ENCODE measurements at places on chromosomes 11 and 22.

GRCh38 chr11:74683941-74684481 lies 47.2 kb downstream of the CHRDL2 start:
- DNase-seq = no peak

DNA sequence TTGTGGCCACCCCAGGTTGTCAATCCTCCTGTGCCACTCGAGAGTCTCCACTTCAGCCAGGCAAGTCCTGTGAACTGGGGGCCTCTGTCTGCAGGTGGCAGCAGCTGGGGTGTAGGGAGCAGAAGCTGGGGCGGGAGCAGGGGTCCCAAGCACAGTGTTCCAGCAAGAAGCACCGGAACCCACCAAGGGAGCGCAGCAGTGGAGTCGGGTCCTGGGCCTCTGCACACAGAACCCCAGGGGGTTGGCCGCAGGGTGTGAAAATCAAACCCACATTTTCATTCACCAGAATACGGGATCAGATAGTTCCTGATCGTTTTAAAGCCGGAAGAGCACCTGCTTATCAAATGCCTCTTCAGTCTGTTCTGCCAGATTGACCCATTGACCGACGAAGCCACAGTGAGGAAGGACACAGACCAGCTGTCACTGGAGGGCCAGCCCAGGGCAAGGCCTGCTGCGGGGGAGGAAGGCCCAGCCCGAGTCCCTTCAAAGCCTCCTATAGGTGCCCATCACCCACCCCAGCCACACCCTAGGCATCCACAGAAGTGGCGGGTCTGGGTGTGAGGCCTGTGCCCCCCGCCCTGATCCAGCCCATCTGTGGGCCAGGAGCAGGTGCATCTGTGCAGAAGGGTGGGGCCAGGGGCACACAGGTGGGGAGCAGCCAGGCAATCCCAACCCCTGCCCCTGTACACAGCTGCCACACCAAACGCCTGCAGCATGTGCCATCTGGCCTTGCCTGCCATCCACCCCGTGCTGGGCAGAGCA lies 34.1 kb downstream of the RSPH14 start:
- DNase-seq = no peak

DNA sequence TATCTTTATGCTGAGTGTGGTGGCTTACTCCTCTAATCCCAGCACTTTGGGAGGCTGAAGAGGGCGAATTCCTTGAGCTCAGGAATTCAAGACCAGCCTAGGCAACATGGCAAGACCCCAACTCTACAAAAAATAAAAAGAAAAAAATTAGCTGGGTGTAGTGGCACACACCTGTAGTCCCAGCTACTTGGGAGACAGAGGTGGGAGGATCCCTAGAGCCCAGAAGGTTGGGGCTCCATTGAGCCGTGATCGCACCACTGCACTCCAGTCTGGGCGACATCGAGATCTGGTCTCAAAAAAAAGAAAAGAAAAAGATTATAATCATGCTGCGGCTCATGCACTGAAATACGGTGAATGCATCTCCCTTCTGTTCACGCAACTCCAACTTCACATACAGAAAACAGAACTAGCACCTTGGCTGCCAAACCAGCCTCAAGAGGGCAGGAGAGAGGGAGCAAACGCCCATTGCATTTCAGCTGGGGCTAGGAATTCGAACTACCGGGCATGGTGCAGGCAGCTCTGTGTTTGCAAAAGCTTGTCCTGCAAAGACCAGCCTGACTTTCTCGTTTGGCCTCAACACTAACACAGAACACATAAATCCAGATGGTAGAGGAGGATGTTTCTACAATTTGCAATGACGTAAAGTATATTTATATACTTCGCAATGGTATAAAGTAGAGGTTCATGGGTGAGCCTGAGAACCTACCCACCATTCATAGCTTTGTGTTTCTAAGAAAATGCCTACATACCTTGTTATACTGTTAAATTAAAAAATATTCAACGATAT lies 6.3 kb upstream of the SYNGR1 start:
- peak; percentile 59 for DNase-seq

DNA sequence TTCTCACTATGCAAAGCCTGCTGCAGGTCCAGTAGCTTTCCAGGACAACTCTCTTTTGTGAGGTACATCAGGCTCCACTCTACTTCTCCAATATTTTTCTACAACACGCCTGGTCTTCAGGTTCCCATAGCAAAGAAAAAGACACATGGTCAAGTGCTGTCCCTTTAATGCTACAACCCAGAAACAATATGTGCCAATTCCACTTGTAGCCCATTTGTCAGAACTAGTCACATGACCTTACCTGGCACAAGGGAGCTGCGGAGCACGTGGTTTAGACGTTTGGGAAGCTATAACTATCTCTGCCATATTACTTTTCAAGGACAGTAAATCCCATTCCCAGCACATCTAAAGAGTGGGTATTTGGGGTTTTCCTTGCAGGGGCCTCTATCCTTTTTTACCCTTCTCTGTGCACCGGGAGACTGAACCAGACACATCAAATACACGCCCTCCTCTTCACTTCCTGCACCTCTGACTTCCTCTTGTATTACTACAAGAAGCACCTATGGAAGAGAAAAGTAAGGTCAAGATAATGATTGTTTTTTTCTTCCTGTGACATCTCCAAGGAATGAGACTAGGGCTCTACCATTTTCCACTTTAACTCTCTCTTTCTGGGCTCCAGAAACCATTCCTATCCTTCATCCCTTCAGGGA lies 237.6 kb downstream of the ETS1 start:
- no peak for DNase-seq

- no peak for DNase-seq
These were observed 69.2 kb upstream of the RRM1 start for GRCh38 chr11:4025248-4025966.

GRCh38 chr11:108486331-108486730 lies 11.9 kb downstream of the POGLUT3 start:
- no peak for DNase-seq

- DNase-seq = no peak
These were observed 15.3 kb upstream of the ZBTB16 start for GRCh38 chr11:114044042-114044871.

DNA sequence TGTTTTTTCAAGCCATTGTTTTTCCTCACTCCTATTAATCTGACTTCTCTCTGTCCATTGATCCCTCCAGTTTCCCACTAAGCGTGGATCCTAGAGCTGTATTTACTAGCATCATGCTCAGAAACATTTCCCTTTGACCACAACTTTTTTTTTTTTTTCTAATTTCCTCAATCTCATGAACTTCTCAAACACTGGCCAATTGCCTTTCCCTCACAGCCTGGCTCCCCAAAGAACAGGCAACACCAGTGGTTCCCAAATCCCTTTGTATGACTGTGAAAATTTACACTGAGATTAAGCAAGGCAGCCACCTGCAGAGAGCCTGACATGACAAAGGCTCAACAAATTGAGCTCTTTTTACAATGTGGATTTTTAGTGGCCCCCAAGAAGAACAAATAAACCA lies 1.4 kb upstream of the TPP1 start:
- DNase-seq = no peak

DNA sequence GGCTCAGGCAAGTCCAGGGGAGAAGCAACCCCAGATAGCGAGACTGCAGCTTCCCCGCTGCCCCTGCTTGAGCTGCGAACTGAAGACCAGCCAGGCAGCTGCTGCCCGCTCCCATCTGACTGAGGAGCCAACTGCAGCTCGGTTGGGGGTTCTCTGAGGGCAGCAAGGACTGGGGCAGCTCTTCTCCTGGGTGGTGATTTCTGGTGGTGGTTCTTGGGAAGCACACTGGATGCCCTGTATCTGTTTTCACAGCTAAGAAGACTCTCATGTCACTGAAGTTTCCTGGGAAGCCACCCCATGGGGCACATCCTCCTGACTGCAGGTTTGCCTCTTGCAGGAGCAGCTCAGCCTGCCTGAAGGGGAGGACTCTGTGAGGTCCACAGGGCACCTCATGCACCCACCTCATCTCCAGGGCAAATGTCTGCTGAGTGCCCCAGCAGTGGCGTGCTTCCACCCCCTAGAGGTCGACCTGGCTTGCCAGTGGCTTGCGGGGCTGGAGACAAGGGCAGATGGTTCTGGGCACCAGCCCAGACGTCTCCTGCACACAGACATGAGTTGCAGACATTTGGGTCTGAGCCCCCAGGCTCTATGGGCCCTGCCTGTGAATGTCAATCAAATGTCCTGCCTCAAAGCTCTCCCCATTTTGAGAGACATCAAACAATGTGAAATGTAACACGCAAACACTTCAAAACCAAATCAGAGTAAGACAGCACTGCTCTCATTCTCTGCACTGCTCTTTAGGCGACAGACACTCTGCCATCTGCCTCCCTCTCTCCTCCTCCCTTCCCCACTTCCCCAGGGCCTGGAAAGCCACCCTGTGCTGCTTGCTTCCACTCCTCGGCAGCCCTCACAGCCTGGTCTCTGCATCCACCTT lies 800.9 kb downstream of the BRD1 start:
- no peak for DNase-seq

DNA sequence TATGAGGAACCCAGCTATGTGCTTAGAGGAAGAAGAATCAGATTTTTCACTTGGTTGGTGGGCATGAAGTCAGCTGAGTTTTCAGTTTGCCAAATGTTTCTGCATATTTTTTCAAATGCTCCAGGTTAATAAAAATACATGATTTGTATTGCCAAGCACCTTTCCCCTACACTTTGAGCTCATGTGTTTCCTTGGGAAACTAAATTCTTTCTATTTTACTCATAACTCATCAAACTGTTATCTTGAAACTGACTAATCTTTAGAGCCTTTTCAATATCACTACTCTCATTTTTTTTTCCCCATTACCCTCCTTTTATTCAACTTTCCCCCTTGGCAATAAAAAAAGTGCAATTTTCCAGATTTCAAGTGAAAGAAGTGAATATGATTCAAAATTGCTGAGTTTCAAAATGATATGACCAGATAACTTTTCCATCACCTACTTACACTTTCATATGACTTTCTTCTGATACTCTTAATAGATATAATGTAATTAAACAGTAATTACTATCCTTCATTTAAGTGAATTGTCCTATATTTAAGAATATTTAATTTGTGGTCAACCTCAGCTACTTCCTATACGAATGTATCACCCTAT lies 91.9 kb upstream of the SOX6 start:
- no peak for DNase-seq

- no peak for DNase-seq
These were observed 3.8 kb downstream of the SMTNL1 start for GRCh38 chr11:57541169-57541568.

GRCh38 chr11:2538951-2539350 lies 94.1 kb downstream of the KCNQ1 start:
- no peak for DNase-seq

All from stimulated activated naive CD4-positive, alpha-beta T cell (primary cell).